Pancreas (tissue), 10 donors: ENCODE measurements at places on chromosomes 13 and 19. TPM values are rescaled to one million over a fixed set of nuclear protein-coding genes. Genes with fewer than 3 reads are reported as not detected.
A peak's percentile ranks its signal among the peaks of the same experiment; 100 is the strongest.

KCNRG gene
- total RNA-seq, result 0.18 TPM

TNFSF9 gene
- 0.28 TPM for total RNA-seq

VSTM1 gene
- total RNA-seq, result not detected

GRCh38 chr13:83568019-83568418 lies 314.3 kb downstream of the SLITRK1 start:
- no peak overlapping the region for H3K4me3 ChIP-seq
- H3K27ac ChIP-seq, result no peak overlapping the region
- no peaks in the 10 kb centered on the region for H3K36me3 ChIP-seq
- no peak for DNase-seq

GRCh38 chr19:48623556-48624066 lies 4.3 kb downstream of the SPHK2 start:
- peaks cover 17% of the 10 kb centered on the region for H3K4me1 ChIP-seq
- H3K27me3 ChIP-seq, result no peaks in the 10 kb centered on the region
- no peaks in the 10 kb centered on the region for H3K36me3 ChIP-seq
- peak overlapping the region; percentile 20 for H3K27ac ChIP-seq
- H3K4me3 ChIP-seq, result peak overlapping the region; percentile 30

DNA sequence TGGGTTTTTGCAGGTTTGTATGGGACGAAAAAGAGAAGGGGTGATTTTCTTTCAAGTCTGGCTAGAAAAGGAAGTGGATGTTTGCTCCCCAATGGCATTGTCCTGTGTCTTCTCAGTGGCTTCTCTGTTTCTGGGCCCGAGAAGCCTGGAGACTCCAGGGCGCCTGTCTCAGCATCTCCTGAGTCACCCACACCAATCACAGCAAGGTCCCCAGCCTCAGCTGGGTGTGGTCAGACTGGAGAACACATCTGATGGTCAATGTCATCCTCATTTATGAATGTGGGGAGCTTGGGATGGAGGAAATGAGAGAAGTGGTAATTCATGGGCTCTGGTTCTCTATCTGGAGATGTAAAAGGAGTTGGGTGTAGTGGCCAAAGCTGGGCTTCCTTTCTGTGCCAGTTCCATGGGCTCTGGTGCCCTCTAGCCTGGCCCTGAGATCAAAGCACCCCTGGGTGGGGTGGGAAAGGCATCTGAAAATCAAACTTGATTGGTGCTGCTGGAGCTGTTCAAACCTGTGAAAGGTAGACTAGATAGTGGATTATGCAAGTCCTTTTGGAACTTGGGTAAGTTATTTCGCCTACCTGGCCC lies 13.4 kb downstream of the RASL11A start:
- no peak overlapping the region for H3K27ac ChIP-seq
- no peak for DNase-seq
- H3K4me3 ChIP-seq, result no peak overlapping the region
- H3K4me1 ChIP-seq, result no peaks in the 10 kb centered on the region
- H3K36me3 ChIP-seq, result no peaks in the 10 kb centered on the region

DNA sequence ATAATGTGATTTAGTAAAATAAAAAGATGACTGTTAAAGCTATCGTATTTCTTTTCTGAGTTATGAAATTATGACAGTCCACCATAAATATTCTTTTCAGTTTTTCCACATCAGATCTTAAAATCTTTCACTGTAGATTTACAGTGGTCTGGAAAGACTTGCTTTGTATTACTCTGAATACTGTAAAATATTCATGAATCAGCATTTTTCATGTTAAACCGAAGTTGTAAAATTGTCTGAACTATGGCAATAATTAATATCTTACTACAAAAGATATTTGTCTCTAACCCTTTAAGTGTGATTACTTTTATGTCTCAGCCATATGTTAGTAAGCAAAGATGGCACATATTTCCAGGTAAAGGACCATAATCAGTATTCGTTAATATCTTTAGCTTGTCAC lies 1397.2 kb upstream of the PCDH9 start:
- H3K27ac ChIP-seq, result no peak overlapping the region
- DNase-seq, result no peak
- no peak overlapping the region for H3K4me3 ChIP-seq

- H3K27ac ChIP-seq, result no peak overlapping the region
- H3K27me3 ChIP-seq, result no peaks in the 10 kb centered on the region
- H3K36me3 ChIP-seq, result no peaks in the 10 kb centered on the region
- no peaks in the 10 kb centered on the region for H3K4me1 ChIP-seq
- H3K4me3 ChIP-seq, result no peak overlapping the region
- no peak for DNase-seq
Observed at GRCh38 chr19:47819858-47820257, 1.9 kb upstream of the CRX start.

GRCh38 chr19:40362160-40362559 lies 13.7 kb downstream of the PLD3 start:
- DNase-seq, result no peak
- no peaks in the 10 kb centered on the region for H3K27me3 ChIP-seq
- H3K36me3 ChIP-seq, result no peaks in the 10 kb centered on the region
- no peak overlapping the region for H3K4me3 ChIP-seq
- no peak overlapping the region for H3K27ac ChIP-seq
- no peaks in the 10 kb centered on the region for H3K4me1 ChIP-seq

DNA sequence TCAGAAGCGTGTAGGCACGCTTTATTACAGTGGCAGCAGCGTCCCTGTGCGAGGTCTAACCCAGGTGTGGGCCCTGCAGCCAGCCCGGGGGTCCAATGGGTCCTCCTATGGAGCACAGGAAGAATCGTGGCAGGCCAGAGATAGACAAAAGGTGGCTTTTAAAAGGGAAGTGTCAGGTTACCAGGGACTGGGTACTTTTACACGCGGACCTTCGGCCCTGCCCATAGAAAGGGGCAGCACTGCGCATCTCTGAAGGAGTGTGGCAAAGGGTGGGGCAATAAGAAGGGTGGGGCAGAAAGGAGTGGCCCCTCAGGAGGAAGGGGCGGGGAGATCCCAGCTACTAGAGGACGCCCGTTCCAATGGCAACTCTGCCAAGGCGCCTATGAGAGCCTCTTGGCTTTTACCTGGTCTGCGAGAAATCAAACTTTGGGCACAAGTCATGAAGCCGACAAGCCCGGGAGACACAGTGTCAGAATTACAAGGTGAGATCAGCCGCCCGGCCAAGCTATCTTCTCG lies 1419.8 kb downstream of the UQCRFS1 start:
- H3K4me1 ChIP-seq, result peaks cover 16% of the 10 kb centered on the region
- H3K27me3 ChIP-seq, result no peaks in the 10 kb centered on the region
- DNase-seq, result peak; percentile 76
- H3K27ac ChIP-seq, result peak overlapping the region; percentile 80
- no peaks in the 10 kb centered on the region for H3K36me3 ChIP-seq
- H3K4me3 ChIP-seq, result peak overlapping the region; percentile 64

DNA sequence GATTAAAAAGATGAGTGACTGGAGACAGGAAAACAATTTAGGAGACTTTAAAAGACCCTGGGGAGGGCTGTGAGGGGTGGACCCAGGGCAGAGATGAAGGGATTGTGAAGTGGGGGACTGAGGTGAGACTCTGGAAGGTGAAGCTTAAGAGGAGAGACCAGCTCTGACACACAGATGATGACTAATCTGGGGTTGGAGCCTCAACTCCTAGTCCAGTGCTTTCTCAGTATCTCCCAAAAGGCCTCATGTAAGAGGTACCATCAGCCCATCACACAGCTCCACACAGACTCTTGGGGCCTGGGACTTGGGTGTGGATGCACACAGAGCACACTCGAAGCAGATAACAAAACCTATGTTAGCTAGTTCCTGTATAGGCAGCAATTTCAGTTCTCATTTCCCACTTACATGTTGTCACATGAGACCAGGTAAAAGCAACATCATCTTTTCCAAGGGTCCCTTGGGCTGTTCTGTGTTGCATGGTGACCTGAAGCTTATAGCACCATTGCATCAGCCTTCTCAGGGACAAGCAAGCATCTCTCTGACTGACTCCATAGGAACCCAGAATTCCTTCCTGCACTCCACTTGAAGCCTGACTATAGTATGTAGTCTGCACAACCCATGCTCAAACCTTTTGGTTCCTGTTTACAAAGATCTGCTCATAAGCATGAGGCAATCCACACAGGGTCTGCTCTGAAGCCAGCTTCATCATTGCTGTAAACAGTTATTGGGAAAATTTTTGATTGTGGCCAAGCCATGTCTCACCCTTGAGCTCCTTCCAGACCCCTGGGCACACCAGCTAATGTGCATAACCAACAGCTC lies 88.6 kb upstream of the MYCBP2 start:
- no peak for DNase-seq
- H3K4me1 ChIP-seq, result no peaks in the 10 kb centered on the region
- H3K27ac ChIP-seq, result no peak overlapping the region
- no peak overlapping the region for H3K4me3 ChIP-seq

DNA sequence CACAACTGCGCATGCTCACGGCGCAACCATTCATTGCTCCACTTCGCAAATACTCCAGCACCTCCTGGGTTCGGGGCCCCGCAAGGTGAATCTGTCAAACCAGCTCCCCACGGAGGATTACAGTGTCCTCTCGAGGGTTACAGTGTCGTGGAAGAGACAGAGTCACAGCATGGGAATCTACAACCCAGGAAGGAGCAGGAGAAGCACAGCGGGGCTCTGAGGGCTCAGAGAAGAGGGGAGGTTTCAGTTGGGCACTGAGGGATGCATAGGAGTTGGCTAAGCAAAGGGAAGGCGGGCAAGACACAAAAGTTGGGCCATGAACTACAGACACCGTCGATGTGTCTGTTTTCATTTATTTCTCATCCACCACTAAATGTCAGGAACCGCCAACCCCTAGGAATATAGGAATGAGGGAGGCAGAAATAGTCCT lies 1.0 kb upstream of the GTF2F1 start:
- no peak for DNase-seq
- H3K27me3 ChIP-seq, result no peaks in the 10 kb centered on the region
- H3K4me3 ChIP-seq, result peak overlapping the region; percentile 87
- H3K27ac ChIP-seq, result peak overlapping the region; percentile 91

ZNF701 gene
- 7.1 TPM for total RNA-seq

GRCh38 chr19:2123682-2124387 lies 27.1 kb downstream of the IZUMO4 start:
- H3K36me3 ChIP-seq, result peaks cover 80% of the 10 kb centered on the region
- no peaks in the 10 kb centered on the region for H3K27me3 ChIP-seq
- no peak for DNase-seq
- H3K27ac ChIP-seq, result no peak overlapping the region
- H3K4me1 ChIP-seq, result no peaks in the 10 kb centered on the region
